Stimulated activated CD8-positive, alpha-beta memory T cell treated with anti-CD3 and anti-CD28 coated beads, Interleukin-7, amount 100 ng/mL, for 24 hours (primary cell): ENCODE measurements at places on chromosomes 5 and 9.

GRCh38 chr5:87121304-87122150 lies 146.2 kb upstream of the RASA1 start:
- DNase-seq: no peak

DNA sequence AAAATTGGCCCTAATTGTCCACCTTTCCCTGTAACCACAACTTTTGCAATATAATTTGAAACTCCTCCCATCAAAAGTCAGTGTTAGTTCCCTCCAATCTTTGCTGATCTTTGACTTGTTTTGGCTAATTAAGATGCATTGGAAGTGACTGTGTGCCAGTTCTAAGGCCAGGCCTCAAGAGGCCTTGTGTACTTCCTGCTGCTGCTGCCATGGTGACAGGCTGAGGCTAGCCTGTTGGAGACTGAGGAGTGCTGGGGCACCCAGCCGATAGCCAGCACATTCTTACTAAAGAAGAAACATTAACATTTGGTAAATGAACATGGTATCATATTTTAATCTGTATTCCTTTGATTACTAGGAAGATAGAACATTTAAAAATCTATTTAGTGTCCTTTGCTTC lies 86.5 kb downstream of the SREK1 start:
- DNase-seq: no peak

DNA sequence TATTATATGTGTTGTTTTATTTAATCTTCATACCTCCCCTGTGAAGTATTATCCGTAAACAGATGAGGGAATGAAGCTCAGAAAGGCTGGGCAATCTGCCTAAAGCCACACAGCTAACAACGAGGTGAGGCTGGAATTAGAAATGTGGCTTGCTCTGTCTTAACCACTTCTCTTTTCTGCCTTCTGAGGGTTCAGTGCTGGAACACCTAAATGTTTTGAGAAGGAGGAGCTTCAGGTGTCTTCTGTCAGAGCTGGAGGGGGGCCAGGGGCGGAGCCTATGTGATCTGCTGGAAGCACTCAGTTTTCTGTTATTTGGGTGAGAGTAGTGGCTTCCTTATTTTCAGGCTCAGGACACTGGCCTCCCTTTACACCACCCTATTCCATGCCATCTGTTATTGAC lies 35.0 kb upstream of the ARAP3 start:
- no peak for DNase-seq

DNA sequence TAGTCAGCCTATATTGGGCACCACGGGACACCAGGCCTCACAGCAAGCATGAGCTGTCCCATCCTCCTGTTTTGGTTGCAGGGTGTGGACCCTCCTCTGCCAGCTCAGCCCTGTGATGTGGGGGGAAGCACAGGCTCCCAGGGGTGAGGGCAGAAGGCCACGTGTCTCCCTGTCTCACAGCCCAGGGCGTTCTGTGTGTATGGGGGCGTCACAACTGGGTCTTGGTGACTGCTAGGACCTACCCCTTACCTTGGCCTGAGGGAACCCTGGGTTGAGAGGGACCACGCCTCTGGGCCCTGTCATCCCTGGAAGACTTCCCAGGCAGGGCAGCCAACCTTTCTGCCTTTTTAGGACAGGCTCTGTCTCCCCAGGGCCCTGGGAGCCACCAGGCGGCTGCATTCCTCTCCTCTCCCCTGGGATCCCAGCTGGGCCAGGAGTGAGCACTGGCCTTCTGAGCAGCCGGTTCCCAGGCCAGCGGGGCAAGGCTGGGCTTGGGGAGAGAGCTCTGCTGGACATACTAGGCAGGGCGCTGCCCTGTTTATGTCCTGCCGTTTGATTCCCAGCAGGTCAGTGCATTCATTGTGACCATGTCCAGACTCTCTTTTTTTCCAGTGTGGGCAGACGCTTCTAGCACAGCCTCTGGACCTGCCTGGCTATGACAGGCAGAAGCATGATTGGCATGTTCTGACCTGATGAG lies 97.4 kb downstream of the DAB2IP start:
- DNase-seq: no peak

GRCh38 chr9:76143834-76144233 lies 250.4 kb downstream of the RFK start:
- DNase-seq: no peak

DNA sequence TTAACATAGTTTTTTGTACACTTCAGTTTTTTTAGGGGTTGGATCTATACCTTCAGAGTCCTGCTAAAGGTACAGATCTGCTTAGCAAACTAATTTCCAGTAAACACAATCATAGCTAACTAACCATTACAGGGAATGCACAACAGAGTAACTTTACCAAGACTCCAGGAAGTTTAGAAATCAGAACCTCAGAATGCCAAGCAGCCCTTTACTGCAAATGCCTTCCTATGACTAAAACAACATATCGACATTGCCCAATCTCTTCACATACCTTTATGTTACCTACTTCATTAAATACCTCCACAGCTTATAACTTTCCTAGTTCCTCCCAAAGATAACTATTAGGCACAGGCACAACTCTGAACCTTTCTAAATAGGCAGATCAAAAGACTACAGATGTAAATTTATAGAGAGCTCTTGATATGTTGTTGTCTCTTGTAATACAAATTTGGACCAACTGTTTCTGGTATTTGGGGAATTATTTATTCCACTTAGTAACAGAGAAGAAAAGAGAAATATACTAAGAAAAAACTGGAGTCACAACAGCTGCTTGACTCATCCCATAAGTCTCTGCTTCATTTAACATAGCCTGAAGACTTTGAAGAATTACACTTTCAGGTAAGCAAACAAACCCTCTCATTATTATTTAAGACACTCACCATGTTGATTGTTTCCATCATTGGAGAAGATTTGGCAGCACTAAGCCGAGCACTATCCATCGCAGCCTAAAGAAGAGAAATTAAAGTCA lies 46.0 kb upstream of the OR2K2 start:
- DNase-seq: no peak

GRCh38 chr5:55344392-55344992 lies 36.7 kb downstream of the MTREX start:
- peak; percentile 32 for DNase-seq

DNA sequence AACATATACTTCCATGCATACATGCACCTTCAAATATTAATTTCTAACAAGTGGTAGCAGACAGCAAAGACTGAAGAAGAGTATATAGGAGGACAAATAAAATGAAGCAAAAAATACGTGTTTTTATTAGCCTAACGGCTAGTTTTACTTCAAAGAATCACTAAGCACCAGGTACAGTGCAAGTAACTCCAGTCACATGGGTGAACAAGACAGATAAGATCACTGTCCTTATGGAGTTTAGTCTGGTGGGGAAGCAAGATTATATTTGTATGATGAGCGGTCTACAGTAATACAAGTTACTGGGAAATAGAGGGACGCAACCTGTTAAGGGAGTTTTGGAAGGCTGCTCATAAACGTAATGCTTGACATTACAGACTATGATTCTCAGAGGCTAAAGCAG lies 16.0 kb downstream of the FBXW2 start:
- no peak for DNase-seq

GRCh38 chr5:55410845-55411244 lies 103.1 kb downstream of the MTREX start:
- DNase-seq: no peak

GRCh38 chr5:177365845-177366527 lies 8.3 kb downstream of the RGS14 start:
- DNase-seq: no peak

DNA sequence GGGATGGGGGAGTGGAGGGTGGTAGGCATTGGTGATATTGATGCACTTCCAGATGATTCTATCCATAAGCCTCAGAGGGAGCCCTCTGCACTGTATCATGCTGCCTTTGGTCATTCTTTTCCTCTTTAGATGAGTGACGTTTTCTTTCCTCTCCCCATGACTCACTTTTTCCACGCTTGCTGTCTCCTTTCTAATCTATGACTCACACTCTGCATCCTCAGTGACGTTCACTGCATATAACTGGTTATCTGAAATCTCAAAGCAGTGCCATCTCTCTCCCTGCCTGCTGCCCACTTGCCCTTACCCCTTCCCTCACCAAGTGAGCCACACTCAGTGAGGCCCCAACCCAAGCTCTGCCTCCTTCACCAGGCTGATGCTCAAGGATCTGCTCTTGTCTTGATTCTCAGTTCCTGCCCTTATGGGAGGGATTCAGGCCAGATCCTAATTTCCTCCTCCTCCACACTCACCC lies 31.6 kb downstream of the PTGS1 start:
- no peak for DNase-seq

GRCh38 chr9:103615994-103616393 lies 478.1 kb upstream of the SMC2 start:
- no peak for DNase-seq

DNA sequence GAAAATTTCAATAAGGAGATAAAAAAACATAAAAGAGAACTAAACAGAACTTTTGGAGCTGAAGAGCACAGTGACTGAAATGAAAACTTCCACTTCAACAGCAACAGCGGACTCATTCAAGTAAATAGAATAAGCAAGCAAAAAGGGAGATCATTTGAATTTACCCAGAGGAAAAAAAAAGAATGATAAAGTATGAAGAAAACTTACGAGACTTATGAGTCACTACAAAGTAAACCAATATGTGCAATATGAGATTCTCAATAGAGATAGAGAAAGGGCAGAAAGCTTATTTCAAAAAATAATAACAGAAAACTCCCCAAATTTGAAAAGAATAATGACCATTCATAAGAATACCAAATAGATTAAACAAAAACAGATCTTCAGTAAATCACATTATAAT lies 1605.7 kb upstream of the CDH6 start:
- DNase-seq: no peak

DNA sequence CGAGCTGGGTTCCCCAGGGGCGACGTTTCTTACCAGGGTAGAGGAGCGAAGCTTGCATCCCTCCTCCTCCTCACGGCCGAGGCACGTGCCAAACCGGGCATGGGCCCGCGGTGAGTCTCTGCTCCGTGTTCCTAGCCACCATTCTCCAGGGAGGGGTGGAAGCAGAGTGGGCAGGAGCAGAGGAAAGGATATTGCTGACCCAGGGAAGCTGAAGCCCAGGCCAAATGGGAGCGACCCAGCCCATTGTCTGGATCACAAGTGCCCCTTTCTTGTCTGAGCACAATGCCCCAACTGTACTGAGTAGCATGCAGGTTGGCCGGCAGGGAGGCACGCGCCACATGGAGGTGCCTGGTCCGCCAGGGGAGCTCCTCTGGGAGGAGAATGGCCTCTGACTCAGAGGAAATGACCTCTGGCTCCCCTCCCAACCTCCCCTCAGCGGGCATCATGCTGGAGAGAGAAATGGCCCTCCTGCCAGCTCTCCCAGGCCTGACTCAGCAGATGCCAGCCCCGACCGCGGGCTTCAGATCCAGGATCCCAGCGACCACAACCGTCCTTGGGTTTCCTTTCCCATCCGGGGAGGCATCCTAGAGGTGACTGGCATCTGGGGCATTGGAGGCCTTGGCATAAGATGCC lies 1.1 kb downstream of the PRR7 start:
- DNase-seq: no peak

GRCh38 chr9:91837981-91838731 lies 111.9 kb downstream of the ROR2 start:
- no peak for DNase-seq

DNA sequence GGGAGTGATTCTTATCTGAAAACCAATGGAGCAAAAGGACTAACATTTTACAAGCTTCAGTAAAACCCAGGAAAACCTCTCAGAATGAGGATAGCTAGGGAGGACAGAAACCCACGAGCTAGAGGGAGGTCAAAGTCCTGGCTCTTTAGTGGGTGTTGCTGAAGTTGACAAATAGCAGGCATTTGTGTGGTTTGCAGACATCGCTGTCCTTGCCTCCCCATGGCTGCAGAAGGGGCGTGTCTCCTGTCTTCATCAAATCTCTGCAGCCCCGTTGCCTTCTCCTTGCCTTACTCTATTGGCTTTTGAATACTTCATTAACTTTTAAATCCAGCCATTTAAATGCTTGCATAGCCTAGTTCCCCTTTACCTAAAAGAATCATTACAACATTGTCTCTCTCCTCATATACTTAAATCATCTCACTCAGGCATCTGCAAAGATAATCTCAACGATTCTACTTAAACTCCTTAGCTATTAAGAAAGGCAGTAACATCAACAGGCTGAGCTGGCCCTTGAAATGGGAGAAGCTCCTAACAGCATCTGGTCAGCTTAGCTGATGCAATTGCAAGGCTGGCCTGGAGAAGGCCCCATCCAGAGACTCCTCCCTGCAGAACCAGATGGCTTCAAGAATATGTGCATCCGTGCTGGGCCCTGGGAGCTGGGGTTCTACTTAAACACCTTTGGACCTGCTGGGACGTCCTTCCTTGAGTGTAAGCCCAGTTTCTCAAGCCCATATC lies 152.8 kb upstream of the TAS2R1 start:
- DNase-seq: no peak

DNA sequence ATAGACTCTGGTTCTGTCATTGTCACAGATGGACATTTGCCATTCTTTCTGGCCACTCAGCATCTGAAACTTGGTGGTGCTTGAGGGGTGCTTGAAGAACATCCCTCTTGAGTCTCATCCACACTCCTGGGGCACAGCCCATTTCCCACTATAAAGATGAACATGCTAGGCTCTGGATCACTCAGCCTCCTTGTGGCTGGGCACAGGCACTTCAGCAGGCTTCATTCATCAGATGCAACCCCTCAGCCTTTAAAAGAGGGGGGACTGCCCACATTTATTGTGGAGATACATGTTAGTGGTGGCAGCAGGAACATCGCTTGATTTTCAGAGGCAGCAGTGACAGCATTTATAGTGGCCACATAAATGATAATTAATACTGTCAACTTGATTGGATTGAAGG lies 124.7 kb upstream of the NIPBL start:
- DNase-seq: no peak

- no peak for DNase-seq
Measured at GRCh38 chr9:38039907-38040682, 28.9 kb downstream of the SHB start.

GRCh38 chr5:113776832-113777525 lies 263.5 kb downstream of the YTHDC2 start:
- DNase-seq: no peak

GRCh38 chr9:98665501-98665900 lies 43.2 kb downstream of the GABBR2 start:
- no peak for DNase-seq

GRCh38 chr9:91492237-91492636 lies 68.6 kb upstream of the NFIL3 start:
- no peak for DNase-seq

- no peak for DNase-seq
Measured at GRCh38 chr9:116905171-116905588, 218.1 kb downstream of the TRIM32 start.

GRCh38 chr9:16069671-16070454 lies 517.0 kb downstream of the CCDC171 start:
- DNase-seq: no peak

GRCh38 chr5:167294882-167295680 lies 996.4 kb upstream of the WWC1 start:
- no peak for DNase-seq

- DNase-seq: no peak
Measured at GRCh38 chr9:133654736-133655657, 18.8 kb downstream of the DBH start.

GRCh38 chr5:157253547-157253946 lies 12.4 kb upstream of the CYFIP2 start:
- no peak for DNase-seq
